ENCODE measurements at places on chromosomes 2 and 18.

DNA sequence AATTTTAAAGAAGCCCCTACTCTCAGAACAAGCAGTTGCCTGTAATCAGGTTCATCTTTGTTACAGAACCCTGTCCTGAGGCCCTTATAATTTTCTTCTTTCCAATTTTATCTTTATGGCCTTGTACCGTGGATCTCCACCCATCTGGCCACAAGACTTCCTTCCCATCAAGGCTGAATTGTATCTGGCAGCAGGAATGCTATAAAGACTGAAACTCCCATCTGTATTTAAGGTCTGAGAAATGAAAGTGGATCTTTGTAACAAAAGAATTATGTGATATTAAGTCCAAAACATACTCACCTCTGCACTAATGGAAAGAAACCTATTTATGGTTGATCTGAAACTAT lies 91.8 kb downstream of the METTL8 start:
- no peak for DNase-seq

DNA sequence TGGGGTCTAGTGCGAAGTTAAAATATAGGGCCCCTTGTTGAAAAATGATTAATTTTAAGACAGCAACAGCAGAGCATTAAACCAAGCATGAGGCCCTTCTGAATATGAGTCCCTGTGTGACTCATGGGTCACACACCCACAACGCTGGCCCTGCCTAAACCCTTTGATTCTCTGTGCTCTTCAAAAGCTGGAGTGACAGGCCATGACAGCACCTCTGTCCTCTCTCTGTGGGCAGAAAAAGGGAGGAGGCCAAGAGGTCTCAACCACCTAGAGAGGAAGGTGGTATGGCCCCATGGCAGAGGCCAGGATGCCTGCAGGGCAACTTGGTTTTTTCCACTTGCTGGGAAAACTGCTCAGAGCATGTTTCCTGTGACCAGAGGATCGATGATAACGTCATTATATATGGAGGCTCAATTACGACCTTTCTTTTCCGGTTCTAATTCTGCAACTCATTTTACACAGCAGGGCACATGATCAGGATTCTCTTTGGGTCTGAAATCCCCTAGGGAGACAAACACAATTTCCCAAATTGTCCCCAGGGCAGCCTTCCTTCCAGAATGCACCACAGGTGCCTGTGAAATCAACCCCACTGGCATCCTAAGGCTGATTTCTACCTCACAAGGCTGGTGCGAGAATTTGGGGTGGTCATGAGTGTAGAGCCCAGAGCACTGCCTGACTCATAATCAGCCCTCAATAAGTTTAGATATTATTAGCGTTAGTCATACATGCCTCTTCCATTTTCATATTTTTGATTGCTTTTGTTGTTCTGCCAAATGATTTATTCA lies 102.0 kb upstream of the PPP1CB start:
- DNase-seq: no peak

DNA sequence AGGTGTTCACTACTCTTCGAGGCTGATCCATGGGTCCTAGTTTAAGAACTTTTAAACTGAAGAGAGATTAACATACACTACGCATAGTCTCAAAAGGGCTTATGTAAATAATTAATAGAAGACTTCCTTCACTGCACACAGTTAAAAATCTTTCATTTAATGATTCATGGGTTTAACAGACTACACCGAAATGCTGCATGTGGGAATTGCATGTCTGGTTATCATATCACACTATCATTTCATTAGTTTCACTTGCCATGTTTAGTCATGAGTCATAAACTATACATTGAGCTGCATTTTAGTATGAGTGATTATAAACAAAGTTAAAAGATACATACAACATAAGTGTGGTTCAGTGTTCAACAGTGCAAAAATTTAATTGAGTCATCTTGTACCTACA lies 31.2 kb downstream of the GLS start:
- DNase-seq: no peak

DNA sequence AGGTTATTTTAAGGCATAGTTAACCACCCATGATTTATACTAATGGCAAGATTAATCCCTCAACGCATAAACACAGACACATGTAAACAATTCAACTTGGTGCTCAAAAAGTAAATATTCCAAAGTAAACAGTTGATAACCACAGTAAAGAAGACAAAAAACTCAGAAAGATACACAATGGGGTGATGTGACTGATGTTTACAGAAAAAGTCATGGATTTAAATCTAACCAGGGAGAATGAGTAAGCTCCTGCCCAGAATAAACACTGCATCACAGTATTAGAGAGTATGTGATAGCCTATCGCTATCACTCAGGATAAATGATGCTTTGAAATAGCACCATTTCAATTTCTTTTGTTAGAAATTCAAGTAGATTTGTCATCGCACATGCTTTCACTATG lies 49.3 kb downstream of the HIBCH start:
- no peak for DNase-seq

DNA sequence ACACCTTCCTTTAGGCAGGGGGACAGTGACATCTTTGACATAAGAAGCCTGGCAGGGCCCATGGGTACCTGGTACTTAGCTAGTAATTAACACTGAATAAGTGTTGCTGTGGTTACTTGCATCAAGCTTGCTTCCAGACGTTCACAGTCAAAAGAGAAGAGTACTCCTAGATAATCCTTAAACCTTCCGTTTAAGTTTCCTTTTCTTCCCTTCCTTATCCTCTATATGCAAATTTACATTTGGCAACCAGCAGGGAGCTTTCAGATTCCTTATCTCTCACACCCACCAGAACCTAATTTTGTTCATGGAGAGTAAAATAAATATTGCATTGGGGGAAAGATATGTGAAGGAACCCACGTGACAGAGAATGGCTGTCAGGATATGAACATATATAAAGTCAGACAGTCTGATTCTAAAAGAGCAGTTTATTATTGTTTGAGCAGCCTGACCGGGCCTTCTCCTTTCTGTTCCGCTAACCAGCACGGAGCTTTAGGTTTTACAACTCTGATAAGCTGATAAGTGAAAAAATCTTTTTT lies 7.8 kb upstream of the RAB31 start:
- no peak for DNase-seq

DNA sequence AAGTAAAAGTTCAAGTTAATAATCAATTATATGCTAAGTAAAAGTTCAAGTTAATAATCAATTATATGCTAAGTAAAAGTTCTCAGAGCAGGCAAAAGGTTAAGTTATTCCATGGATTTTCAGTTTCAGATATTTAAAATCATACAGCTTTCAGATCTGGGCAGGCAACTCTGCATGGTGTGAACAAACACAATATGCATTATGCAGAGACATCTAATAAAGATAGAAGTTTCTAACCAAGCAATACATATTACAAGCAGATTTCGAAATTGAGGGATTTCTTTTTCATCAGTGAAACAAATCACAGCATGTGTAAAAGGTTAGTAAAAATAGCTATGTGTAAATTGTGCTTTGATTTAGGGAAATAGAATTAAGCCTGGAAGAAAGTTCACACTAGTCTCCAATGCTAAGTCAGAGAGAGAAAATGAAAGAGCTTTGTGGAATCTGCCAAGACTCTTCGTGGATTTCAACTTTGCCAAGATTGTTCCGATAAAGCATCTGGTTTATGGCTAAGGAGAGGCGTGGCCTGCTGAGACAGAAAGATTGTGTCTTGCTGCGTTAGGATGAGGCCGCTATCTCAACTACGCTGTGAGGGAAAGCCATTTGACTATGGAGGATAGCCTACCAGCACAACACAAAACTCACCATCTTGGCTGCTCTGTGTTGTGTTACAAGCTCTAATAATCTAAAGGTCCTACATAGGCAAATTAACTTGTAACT lies 60.1 kb upstream of the SLC16A14 start:
- DNase-seq: no peak

DNA sequence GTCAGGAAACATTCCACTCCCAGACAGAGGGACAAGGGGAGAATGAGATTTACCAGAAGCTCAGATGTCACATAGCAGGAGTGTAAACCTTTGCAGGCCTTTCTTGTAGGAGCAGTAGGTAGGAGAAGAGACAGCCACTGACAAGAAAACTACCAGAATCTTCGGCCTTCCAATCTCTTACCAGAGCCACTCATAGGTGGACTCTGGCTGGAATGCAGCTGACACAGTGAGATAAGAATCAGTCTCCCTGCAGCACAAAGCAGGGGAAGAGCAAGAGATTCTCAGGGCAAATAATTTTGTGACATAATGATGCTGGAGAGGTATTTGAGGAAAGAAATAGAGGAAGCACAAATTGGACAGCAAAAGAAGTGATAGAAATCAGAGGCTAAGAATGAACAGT lies 1534.5 kb downstream of the DPP10 start:
- DNase-seq: no peak

- DNase-seq: no peak
These were observed 277.5 kb downstream of the PRKCE start for GRCh38 chr2:45928946-45929345.

GRCh38 chr2:132583666-132584360 lies 86.2 kb downstream of the LYPD1 start:
- DNase-seq: no peak

GRCh38 chr2:2015646-2016045 lies 271.3 kb upstream of the PXDN start:
- no peak for DNase-seq

DNA sequence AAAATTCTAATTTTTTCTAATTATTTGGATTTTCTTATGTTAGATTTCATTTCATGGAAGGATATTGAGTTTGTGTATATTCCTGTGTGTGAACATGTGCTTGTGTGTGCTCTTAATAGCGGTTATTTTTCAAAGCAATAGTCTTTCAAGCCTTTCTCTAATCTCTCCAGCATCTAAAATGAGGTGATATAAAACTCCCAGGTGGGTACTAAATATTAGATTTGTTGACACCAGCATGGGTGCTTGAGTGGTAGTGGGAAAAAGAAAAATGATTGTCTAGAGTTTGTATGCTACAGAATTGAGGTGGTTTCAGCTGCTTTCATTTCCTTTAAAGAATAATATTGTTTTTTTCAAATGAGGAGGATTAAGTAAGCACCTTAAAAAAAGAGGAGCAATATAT lies 296.8 kb downstream of the PARD3B start:
- no peak for DNase-seq
